ENCODE measurements at places on chromosomes 7 and 10. TPM values are rescaled to one million over a fixed set of nuclear protein-coding genes. Genes with fewer than 3 reads are reported as not detected.

PRKG1 gene
- total RNA-seq: 6.5 TPM

TMEM178B gene
- total RNA-seq: 0.56 TPM

LEP gene
- total RNA-seq: 11.8 TPM

ARHGEF35 gene
- total RNA-seq: 15.5 TPM

ANKRD1 gene
- not detected for total RNA-seq

ZNF394 gene
- total RNA-seq: 39.4 TPM

FKBP6 gene
- not detected for total RNA-seq

DHX32 gene
- 40.0 TPM for total RNA-seq

SLC37A3 gene
- 43.1 TPM for total RNA-seq

SEMA3E gene
- total RNA-seq: 1.0 TPM

SAP25 gene
- total RNA-seq: 2.7 TPM

ACHE gene
- total RNA-seq: 0.30 TPM

AFAP1L2 gene
- total RNA-seq: 10.8 TPM

FHIP2A gene
- 12.6 TPM for total RNA-seq

LIPM gene
- total RNA-seq: 25.9 TPM

GATA3 gene
- 170 TPM for total RNA-seq

SKIDA1 gene
- total RNA-seq: 3.0 TPM

NRG3 gene
- 0.65 TPM for total RNA-seq

ZNF786 gene
- 11.3 TPM for total RNA-seq

REEP3 gene
- 30.8 TPM for total RNA-seq

APBB1IP gene
- 3.9 TPM for total RNA-seq

INPP5A gene
- 28.1 TPM for total RNA-seq

LIPN gene
- 42.8 TPM for total RNA-seq

PLAC9 gene
- 18.5 TPM for total RNA-seq

SYT15 gene
- total RNA-seq: 4.0 TPM

MDFIC gene
- 37.8 TPM for total RNA-seq

LLCFC1 gene
- not detected for total RNA-seq

A1CF gene
- total RNA-seq: not detected

CABCOCO1 gene
- not detected for total RNA-seq

GARIN1A gene
- total RNA-seq: 1.4 TPM

TRIM50 gene
- 0.30 TPM for total RNA-seq

SLC18A3 gene
- not detected for total RNA-seq

ZNF425 gene
- total RNA-seq: 3.6 TPM

SORCS1 gene
- 1.7 TPM for total RNA-seq

MYO3A gene
- 1.4 TPM for total RNA-seq

EFCAB10 gene
- total RNA-seq: not detected

FAM131B gene
- 0.19 TPM for total RNA-seq

AGR2 gene
- 19.3 TPM for total RNA-seq

GRID2IP gene
- 1.0 TPM for total RNA-seq

SUN3 gene
- not detected for total RNA-seq

PLXDC2 gene
- 97.0 TPM for total RNA-seq

LIPF gene
- total RNA-seq: not detected

ECHDC3 gene
- total RNA-seq: 47.5 TPM

Measured in suprapubic skin (tissue), 4 donors.